ENCODE measurements at places on chromosomes 1 and 21.
A peak's percentile ranks its signal among the peaks of the same experiment; 100 is the strongest.

- DNase-seq: peak; percentile 42
These were observed 147.8 kb downstream of the TOMM20 start for GRCh38 chr1:234980645-234981396.

GRCh38 chr1:151192047-151192446 lies 2.0 kb upstream of the VPS72 start:
- no peak for DNase-seq

GRCh38 chr1:11535761-11536572 lies 57.0 kb downstream of the DISP3 start:
- no peak for DNase-seq

- DNase-seq: no peak
These were observed 8.7 kb downstream of the CAPZB start for GRCh38 chr1:19476450-19477190.

All from activated T-cell treated with anti-CD3 and anti-CD28 coated beads for 1 hour (primary cell).